Astrocyte (in vitro differentiated cells and primary cell): ENCODE measurements at places on chromosomes 7 and 10.

DNA sequence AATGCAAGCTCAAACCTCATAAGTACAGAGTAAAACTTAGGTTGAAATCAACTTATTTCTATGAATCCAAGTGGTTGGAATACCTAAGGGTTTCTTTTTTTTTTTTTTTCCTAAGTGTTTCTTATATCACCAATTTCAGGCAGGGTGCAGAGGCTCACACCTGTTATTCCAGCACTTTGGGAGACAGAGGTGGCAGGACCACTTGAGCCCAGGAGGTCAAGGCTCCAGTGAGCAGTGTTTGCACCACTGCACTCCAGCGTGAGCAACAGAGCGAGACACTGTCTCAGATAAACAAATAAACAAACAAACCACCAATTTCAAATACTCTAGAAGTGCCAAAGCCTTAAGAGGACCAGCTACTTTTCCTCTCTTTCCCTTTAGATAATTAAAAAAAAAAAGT, 39.2 kb upstream of the SPOCK2 start:
- no peak for DNase-seq

DNA sequence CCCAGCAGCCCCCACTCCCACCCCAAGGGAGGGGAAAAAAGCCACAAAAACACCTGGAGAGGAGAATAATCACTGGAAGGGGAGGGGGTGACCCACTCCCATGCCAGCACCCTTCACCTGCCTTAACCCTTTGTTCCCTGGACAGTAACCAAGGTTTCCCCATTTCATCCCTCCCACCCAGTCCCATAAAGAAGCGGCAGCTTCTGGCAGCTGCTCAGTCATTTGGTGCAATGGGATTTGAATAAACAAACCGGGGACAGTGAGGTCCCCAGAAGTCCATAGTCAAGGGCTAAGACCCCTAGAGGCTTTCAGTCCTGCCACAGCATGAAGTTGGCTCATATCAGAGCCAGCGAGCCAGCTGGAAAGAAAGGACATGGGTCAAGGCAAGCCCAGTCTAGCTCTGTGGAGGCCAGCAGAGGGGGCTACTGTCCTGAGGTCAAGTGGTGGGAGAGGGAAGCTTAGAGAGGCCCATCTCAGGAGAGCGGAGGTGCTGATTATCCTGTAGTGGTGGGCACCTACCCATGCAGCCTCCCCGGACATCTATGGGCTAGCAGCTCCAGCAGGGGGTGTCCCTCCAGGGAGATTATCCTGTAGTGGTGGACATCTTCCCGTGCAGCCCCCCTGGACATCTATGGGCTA, 58.9 kb upstream of the LBX1 start:
- no peak for DNase-seq

- DNase-seq, result no peak
Observed at GRCh38 chr7:132440151-132440550, 136.1 kb downstream of the PLXNA4 start.

DNA sequence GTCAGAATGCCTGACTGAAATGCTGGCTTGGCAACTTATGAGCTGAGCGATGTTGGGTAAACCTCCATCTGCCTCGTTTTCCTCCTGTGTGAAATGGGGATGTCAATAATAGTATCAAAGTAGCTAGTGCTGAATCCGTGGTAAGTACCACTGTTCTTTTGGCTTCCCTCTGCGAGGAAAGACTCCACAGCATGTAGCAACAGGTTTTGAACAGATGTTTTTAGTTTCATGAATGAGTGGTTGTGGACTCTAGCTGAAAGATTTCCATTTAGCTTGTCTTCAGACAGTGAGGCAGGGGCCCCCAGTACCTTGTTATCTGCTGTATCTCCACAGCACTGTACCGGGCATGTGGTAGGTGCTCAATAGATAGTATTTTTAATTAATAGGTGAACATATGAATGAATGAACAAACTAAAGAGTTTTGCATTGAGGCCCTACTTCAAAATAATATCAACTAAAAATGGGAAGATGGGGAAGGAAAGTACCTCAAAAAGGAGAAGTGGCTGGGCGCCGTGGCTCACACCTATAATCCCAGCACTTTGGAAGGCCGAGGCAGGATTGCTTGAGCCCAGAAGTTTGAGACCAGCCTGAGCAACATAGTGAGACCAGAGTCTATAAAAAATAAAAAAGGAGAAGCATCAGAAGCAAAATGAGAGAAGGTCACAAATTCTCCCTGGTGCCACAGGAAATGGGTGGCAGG, 5.6 kb upstream of the DLG5 start:
- DNase-seq, result no peak

DNA sequence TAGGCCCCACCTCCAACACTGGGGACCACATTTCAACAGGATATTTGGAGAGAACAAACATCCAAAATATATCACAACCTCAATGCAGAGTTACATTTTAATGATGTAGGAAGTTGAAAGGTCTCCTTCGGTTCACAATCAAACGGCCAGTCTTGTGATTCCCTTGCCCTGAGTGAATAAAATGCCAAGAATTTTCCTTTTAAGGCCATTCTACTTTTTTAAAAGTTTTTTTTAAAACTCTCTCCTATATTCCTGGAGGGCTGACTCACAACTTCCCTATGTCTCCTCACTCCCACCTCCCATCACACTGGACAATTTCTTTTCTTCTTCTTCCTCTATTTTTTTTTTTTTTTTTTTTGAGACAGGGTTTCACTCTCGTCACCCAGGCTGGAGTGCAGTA, 693.6 kb upstream of the AUTS2 start:
- DNase-seq, result peak; percentile 60

DNA sequence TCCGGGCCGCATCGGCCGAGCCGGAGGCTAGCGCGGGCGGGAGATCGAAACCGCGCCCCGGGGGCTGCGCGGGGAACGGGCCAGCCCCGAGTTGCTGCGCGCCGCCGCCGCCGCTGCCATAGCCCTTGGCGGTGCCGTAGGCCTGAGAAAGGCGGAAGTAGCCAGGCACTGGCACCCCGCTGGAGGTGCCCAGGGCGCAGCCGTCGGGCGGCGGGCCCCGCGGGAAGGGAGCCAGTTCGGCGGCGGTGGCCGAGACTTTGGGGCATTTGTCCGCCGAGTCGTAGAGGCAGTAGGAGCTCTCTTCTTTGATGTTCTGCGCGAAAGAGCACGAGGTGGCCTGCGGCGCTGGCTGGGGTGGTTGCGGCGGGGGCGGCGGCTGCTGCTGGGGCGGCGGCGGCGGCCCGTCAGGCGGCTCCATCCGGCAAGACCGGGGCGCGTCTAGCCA, 587 bp downstream of the HOXA10 start:
- no peak for DNase-seq

GRCh38 chr7:111113263-111114017, 22.5 kb downstream of the LRRN3 start:
- peak; percentile 80 for DNase-seq

- no peak for DNase-seq
Observed at GRCh38 chr7:105688617-105689016, 107.3 kb upstream of the EFCAB10 start.

DNA sequence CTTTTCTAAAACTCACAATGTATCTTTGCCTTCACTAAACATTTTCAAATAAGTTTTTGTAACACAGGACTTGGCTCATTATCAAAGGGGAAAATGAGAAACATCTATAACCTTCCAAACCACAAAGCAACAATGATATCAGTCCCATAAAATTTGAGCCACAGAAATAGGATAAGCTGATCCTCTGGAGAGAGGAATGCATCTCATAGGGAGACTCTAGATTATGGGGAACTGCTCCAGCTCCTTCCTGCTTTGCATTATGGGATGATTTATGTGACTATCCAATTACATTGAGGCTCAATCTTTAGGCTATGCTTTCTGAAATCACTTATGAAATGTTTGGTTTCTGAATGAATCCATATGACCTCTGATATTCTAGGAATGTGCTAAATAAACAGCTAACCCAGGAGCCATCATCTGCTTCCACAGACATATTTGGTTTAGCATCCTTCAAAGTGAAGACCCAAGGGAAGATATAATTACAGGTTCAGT, 70.4 kb downstream of the CUBN start:
- peak; percentile 96 for DNase-seq

GRCh38 chr7:148973256-148973655, 55.0 kb downstream of the PDIA4 start:
- DNase-seq, result no peak

DNA sequence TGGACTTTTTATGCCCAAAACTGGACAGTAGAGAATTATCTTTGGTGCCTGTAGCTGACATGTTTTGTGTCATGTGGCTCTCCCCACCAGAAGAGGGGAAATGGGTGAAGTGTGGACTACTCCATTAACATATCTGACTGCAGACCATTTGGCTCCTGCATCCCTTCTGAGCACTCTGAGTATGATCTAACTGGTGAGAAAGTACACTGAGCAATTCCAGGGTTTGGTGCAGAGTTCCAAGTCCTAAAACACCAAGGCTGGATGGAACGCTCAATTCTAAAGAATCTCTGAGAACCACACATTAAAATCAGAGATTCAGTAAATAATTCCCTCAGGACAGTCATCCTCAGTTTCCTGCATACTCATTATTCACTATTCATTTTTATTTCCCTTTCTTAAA, 22.8 kb upstream of the OSBPL3 start:
- no peak for DNase-seq

- DNase-seq, result no peak
Observed at GRCh38 chr7:36969376-36969775, 245.1 kb upstream of the AOAH start.

DNA sequence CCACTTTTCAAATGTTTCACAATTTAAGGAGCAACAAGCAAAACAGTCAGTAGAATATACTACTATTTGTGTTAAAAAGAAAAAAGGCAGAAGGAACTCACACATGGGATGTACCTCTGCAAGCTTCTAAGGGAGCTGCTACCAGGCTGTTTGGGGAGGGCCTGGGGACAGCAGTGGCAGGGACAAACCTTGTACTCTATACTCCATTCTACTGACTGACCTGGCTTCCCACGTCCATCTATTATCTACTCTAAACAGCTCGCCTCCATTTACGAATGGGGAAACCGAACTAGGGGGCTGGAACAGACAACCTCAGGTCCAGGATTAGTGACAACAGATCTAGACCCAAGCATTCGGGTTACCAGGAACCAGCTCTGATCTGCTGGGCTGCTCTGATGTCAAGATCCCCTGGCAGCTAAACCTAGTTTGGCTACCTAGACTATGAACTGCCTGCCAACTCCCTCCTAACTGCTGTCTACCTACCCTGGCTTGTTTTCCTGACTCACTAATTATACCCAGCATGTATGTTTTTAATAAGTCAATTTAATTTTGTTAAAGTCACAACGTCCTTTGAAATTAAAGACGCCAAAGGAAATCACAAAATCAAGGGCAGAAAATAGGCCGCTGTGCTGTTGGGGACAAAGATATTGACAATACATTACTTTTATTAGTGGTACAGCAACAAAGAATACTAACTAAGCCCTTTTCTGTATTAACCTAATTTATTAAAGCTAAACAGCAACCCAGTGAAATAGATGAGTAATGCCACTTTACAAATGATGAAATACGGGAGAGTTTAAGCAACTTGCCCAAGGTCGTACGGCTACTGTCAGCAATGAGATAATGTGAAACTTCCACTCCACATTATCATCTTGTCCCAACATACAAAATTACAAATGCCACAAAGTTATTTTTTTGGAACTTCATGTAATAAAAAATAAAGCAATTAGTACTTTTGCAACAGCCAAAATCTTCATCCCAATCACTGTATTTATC, 5.3 kb downstream of the PSAP start:
- DNase-seq, result no peak

DNA sequence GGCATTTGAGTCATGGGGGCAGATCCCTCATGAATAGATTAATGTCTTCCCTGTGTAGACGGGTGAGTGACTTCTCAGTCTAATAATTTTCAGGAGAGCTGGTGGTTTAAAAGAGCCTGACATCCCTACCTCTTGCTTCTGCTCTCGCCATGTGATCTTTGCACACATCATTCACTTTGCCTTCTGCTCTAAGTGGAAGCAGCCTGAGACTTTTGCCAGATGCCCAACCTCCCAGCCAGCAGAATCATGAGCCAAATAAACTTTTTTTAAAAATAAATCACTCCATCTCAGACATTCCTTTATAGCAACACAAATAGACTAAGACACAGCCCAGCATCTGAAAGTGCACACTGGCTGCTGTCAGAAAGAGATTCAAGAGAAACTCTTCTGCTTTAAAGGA, 155.2 kb downstream of the ZNF365 start:
- DNase-seq, result peak; percentile 18

DNA sequence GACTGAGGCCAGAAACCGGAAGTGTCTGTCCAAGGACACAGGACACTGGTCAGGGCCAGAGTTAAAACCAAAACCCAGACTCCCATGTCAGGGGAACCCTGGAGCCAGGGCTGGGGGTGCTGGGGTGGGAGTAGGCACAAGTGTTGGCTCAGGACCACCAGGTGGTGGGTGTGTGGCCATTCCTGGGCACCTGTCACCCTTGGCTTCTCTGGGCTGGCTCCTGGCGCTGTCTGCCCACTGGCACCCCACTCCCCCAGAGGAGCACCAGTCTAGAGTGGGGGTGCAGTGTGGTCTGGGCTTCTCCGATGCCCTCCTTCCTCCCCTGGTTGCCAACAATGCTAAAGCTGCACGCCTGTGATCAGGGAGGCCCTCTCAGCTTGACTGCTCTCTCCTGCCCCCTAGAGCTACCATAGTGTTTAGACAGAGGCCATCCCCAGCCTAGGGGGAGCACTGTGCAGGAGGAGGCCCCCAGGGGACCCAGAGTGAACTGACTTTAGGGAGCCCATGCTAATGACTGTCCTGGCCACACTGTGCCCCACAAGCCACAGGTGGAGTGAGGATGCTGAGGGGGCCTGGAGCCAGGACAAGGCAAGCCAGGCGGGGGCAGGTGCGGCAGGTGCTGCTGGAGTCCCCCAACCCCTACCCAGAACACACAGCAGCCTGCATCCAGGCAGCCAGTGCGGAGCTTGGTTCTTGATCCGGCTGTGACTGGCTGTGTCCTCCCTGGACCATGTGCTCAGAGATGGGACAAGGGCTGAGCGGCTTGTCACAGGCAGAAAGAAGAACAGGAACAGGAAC, 11.0 kb downstream of the RASGEF1A start:
- DNase-seq, result no peak

DNA sequence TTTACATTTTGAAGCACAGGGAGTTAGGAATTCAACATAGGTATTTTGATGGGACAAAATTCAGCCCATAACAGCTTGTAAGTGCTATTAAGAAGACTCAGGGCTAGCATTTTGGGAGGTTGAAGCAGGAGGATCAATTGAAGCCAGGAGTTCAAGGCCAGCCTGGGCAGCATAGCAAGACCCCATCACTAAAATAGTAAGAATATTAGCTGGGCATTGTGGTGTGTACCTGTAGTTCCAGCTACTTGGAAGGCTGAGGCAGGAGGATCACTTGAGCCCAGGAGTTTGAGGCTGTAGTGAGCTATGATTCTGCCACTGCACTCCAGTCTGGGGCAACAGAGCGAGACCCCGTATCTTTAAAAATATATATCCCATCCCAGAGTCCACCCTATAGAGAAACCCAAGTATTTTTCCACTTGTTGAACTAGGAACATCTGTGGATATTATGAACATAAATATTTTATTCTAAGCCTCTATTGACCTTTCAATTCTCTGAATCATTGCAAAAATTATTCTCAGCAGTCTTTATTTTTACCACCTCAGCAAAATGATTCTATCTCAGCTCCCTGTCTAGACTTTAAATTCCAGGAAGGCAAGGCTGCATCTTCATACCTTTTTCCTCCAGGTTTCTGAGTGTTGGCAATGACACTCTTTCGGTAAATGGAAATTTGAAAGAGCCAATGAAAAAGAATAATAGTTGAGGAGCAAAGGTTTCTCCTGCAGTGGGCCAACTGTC, 181.0 kb downstream of the GALNT17 start:
- DNase-seq, result no peak
